ENCODE measurements at places on chromosomes 7 and 10. TPM values are rescaled to one million over a fixed set of nuclear protein-coding genes. Genes with fewer than 3 reads are reported as not detected.

- no peak for DNase-seq
Observed at GRCh38 chr10:66746246-66746645, 179.6 kb upstream of the LRRTM3 start.

DNA sequence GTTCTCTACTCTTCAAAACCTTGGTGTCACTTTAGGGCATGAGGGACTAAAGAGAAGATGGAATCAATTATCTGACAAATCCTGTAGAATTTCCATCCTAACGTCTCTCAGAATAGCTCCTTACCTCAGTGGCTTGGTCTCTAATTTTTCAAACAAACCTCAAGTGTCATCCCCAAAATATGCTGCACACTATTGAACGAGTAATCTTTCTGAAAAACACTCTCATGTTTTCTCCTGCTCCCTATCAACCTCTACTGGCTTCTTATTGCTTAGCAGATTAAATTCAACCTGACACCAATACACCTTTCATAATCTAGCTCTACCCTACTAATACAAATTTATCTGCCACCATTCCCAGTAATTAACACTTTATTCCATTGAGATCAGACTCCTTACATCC lies 8.5 kb downstream of the CNOT4 start:
- no peak for DNase-seq

- no peak for DNase-seq
Observed at GRCh38 chr7:157464111-157464970, 127.5 kb downstream of the DNAJB6 start.

DNA sequence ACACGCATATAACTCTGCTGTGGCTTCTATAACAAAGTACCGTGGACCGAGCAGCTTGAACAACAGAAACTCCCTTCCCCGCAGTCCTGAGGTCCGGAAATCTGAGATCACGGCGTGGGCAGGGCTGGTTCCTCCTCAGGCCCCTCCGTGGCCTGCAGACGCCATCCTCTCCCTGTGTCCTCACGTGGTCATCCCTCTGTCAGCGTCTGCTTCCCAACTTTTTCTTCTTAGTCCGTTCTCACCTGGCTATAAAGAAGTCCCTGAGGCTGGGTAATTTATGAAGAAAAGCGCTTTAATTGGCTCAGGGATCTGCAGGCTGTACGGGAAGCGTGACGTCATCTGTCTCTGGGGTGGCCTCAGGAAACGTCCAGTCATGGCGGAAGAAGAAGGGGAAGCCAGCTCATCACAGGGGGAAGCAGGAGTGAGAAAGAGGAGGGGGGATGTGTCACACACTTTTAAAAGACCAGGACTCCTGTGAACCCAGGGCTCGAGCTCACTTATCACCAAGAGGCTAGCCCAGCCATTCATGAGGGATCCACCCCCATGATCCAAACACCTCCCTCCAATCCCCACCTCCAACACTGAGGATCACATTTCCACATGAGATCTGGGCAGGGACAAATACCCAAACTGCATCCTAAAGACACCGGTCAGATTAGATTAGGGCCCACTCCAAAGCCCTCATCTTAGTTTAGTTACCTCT lies 91.2 kb upstream of the INSIG1 start:
- DNase-seq: peak; percentile 62

GRCh38 chr10:45453639-45454255 lies 79.7 kb downstream of the ALOX5 start:
- DNase-seq: no peak

DNA sequence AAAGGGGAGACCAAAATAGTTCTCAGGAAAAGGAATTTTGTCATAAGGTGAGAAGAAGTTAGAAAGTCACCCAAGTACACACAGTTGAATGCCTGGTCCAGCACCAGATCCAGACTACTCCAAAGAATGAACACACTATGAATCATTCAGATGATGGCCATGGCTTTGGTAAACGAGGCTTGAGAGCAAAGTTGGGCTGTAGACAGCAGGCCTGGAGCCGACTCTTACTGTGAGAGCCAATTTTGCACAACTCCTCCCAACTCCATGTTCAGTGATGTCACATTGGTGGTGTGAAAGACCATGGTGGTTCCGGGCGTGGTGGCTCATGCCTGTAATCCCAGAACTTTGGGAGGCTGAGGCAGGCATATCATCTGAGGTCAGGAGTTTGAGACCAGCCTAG lies 131.6 kb downstream of the PKD1L1 start:
- no peak for DNase-seq

Gene FGF8
- not detected for total RNA-seq

Gene KLF14
- 0.07 TPM for total RNA-seq

Gene PNLIPRP1
- total RNA-seq: not detected

Gene ANXA11
- 405 TPM for total RNA-seq

Gene KAZALD1
- total RNA-seq: 7.8 TPM
